NCI-H1436 treated with DMSO at 0.1 percent for 48 hours (cell line): ENCODE measurements at places on chromosomes 1 and 21.

DNA sequence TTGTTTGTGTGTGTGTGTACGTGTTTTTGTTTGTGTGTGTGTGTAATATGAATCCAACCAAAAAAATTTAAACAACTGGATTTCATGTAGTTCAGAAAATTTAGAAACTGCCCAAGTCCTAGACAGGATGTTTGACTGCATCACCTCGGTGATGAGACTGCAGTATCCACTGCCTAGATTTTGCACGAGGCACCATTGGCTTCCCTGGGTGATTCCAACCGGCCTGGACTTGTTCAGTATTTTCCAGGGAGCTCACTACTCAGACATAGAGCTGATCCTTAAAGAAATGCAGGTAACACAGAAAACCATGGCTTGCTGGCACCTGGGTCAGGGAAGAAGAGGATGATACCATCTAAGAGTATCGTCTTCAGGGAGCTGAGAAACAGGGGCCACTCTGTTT, 18.2 kb upstream of the KCNK2 start:
- no peak for DNase-seq

- DNase-seq = no peak
These were observed 107.7 kb downstream of the AJAP1 start for GRCh38 chr1:4762146-4762545.

GRCh38 chr1:165857046-165857801, 29.8 kb downstream of the UCK2 start:
- DNase-seq = no peak

GRCh38 chr1:194339471-194339870, 1153.1 kb upstream of the B3GALT2 start:
- no peak for DNase-seq

GRCh38 chr1:204709021-204709420, 23.5 kb upstream of the LRRN2 start:
- DNase-seq = no peak
